ENCODE measurements at places on chromosomes 6 and 20.

- DNase-seq: no peak
Observed at GRCh38 chr6:108762394-108762793, 85.8 kb upstream of the ARMC2 start.

- no peak for DNase-seq
Observed at GRCh38 chr20:8221887-8222419, 89.9 kb downstream of the PLCB1 start.

GRCh38 chr6:69026715-69027114 is 391.6 kb downstream of the ADGRB3 start:
- DNase-seq: no peak

GRCh38 chr6:2863901-2864300 is 22.2 kb upstream of the SERPINB1 start:
- DNase-seq: no peak

DNA sequence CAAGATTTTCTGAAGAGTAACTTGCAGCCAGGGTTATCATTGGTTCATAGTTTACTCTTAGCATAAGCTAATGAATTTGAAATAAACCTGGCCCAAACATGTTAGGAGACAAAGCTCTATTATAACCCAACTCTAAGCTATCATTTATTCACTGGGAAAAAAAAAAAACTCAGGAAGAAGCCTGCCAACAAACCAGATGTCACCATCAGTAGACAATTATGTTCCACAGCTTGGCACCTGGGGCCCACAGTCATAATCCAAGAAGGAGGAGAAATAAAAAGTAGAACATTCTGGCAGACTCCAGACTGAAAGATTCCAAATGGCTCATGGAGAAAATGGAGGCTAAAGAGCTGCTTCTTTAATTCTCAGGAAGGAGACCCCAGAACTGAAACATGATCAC is 100.0 kb upstream of the CNR1 start:
- DNase-seq: no peak

DNA sequence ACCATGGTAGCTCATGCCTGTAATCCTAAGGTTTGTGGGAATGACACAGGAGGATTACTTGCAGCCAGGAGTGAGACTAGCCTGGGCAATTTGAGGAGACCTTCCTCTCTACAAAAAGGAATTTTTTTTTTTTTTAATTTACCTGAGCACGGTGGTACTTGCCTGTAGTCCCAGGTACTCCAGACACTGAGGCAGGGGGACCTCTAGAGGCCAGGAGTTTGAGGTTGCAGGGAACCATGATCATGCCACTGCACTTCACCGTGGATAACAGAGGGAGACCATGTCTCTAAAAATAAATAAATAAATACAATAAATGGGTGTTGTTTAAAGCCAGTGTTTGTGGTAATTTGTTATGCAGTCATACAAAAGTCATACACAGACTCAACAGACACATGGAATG is 2.4 kb upstream of the HLA-F start:
- DNase-seq: no peak

DNA sequence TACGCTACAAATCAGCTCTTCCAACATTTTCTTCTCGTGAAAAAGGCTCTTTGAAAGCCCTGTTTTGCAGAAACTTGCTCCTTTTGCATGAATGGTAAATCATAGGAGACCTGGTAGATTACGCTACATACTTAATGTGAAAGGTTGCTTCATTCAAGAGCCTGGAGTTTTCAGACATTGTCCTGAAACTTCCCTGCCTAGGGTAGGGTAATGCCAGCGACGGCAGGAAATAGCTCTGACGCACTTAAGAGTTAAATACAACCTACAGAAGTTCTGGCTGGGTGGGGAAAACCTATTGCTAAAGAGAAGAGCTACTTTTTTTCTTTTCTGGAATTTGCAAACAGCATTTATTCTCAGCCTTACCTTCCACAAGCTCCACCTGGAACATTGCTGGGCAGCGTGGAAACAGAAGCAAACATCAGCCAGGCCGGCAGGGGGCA is 144.5 kb downstream of the LPA start:
- no peak for DNase-seq

- DNase-seq: no peak
Observed at GRCh38 chr6:52389626-52390360, 27.8 kb downstream of the PAQR8 start.

DNA sequence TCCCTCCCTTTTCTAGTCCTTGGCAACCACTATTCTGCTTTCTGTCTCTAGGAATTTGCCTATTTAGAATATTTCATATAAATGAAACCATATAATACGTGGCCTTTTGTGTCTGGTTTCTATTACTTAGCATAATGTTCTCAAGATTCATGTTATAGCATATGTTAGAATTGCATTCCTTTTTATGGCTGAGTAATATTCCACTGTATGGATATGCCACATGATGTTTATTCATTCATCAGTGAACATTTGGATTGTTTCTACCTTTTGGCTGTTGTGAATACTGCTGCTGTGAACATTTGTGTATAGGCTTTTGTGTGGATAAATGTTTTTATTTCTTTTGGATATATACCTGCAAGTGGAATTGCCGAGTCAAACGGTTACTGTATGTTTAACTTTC is 7.1 kb downstream of the SLC9A8 start:
- DNase-seq: no peak

- no peak for DNase-seq
Observed at GRCh38 chr6:32087574-32088486, 21.3 kb downstream of the TNXB start.

- DNase-seq: no peak
Observed at GRCh38 chr6:18242062-18242851, 22.1 kb downstream of the DEK start.

DNA sequence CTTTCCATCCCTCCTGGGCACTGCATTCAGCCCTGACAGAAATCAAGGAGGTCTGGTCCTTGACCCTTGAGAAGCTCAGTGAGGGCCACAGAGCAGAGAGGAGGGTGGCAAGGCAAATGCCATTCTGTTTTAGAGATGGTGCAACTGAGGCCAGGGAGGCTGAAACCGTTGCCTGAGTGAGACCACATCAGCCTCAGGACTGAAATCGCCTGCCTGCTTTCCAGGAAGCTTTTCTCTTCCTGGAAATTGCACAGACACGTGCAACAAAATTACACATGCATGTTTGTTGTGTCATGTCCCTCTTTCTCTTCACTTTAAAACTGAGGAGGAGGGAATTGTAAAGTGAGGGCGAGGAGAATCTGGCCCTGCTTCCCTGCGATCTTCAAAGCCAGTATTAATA is 113.7 kb upstream of the PDE10A start:
- no peak for DNase-seq

DNA sequence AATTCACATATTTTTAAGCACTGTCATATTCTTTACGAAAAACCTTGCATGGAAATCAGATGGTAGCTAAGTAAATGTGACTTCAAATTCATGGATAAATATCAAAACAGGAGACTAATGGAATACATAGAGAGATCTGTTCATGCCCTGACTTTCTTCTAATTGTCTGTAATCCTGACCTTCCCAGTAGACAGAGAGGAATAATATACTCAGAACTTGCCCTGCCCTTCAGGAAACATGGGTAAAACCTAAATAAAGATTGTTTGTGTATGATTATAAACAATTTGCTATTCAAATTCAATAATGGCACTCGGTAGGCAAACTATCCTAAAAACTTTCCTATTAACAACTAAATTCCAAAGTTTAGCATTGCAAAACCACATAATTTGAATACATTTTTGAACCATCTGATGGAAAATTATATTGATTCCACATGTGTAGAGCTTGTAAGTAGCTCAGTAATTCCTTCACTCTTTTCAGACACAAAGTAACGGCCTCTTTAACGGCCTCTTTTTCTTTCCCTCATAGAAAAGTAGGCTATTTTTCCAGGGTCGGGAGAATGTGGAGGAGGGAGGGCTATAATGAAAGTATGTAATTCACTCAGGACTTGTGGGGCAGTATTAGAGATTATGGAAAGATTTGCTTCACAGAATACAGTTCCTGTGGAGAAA is 227.6 kb downstream of the ALDH8A1 start:
- no peak for DNase-seq

DNA sequence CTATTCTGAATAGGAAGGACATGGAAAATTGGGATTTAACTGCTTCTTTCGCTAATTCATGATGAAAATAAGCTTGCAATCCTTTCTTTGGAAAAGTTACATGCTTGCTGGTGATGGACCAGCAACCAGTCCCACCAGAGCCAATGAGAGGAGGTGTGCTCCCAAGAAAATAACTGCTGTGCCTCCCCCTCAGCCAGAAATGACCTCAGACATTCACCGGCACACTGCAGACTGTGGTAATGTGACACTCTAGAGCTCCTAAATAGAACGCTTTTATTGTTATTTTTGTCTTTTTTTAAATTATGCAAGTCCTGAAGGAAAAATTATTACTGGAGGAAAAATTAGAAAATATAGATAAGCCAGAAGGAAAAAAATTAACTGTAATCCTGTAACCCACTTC is 2.6 kb downstream of the PYGB start:
- no peak for DNase-seq

DNA sequence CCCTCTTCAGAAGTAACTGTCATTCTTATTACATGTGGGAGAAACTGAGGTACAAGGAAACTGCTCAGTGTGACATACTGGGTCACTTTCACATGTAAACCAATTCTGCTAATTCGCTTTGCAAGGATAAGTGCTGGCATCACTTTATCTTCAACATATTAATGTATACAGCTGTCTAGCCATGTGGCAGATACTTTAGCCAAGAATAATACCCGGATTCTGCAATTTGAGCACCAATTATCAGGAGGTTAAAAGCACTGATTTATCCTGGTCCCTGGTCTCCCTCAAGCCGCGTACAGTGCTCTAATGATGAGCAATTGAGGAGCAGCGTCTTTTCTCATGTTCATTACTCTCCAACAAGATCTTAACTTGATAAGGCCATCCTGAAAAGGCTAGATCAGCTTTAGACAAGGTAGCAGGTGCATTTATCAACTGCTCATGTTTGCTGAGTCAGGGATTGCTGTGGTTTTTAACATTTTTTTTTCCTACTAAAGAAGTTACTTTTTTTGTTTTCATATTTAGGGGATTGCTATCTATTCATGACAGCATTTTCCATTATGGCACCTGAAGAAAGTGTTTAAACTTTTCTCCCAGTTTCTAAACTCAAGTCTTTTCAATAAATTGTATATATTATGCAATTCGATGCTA is 1066.3 kb upstream of the MAP3K7 start:
- DNase-seq: no peak

GRCh38 chr6:21591446-21591845 is 2.1 kb upstream of the SOX4 start:
- DNase-seq: no peak

DNA sequence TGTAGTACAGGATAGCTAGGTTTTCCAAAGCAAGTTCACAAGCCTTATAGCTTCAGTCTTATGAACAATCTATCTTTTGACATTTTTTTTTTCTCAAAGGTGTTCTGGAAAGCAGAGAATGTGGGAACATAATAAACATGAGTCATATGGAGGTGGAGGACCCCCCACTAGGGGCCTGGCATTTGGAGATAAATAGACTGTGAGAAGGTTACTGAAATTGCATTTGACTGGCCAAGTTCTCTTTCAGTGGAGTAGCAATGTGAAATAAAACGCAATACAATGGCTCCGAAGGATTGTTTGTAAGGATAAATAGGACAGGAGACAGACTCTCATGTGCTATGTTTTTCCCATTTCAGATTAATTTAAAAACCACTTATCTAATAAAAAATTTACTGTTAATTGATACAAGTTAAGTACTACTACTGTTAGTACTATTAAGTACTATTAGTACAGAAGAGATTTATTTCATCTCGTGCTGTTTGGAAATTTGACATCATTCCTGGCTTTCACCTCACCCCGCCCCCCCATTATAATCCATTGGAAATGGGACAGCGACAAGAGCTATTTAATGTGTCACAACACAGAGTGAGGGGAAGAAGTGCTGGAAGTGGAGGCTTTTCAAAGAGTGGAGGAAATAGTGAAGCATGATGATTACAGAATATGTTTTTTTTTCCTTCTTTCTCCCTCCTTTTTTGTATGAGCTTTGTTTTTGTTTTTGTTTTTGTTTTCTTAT is 122.6 kb upstream of the ID4 start:
- DNase-seq: no peak

DNA sequence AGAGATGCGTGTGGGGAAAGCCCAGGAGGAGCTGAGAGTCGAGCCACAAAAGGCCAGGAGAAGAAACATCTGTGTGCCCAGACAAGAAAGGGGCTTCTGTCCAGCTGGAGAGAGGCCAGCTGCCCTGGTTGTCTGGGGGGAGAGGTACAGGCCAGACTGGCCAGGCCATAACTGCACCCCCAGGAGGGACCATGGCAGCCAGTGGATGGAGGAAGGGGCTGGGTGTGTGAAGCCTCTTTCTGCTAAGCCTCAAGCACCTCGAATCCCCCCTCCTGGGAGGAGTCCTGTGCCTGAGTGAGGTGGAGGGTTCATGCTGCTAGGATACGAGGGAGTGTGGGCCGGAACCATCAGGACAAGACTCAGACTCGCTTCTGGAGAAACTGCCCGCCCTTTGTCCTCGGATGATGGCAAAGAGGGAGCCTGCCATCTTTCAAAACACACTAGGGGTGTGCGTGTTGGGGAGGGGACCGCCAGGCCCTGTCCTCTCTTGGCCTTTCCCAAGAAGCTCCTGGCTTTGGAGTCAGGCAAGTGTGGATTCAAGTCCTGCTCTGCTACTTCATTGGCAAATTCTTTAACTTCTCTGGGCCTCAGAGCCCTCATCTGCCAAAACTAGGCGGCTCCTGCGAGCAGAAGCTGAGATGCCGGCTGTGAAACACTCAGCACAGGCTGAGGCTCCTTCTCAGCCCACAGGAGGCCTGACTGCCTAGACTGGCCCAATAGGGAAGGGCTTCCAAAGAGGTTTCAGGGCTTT is 90.3 kb downstream of the ASXL1 start:
- DNase-seq: no peak

- peak; percentile 56 for DNase-seq
Observed at GRCh38 chr6:164927288-164928056, 381.9 kb downstream of the C6orf118 start.

GRCh38 chr6:143293523-143293922 is 157.0 kb downstream of the ADAT2 start:
- no peak for DNase-seq

GRCh38 chr6:101326411-101326810 is 67.1 kb upstream of the GRIK2 start:
- DNase-seq: no peak

DNA sequence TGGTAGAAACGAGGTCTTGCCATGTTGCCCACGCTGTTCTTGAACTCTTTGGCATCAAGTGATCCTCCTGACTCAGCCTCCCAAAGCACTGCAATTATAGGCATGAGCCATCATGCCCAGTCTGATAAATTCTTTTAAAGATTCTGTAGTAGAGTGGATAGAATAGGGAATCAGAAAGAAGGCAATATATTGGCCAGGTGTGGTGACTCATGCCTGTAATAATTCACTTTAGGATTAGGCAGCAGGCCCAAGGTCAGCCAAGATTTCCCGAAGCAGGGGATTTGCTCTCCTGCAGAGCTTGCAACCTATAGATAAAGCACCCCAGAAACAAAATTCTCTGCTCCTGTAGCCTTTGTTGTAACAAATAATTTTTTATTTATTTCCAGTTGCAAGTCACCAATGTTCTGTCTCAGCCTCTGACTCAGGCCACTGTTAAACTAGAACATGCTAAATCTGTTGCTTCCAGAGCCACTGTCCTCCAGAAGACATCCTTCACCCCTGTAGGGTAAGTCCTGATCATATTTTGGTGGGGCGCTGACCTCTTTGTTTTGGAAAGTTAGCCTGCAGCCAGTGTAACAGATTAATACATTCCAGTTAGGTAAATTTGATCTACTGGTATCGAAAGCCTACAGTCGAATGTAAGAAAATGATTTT is 30.4 kb upstream of the MROH8 start:
- no peak for DNase-seq
